ENCODE measurements at places on chromosomes 1 and 21.

DNA sequence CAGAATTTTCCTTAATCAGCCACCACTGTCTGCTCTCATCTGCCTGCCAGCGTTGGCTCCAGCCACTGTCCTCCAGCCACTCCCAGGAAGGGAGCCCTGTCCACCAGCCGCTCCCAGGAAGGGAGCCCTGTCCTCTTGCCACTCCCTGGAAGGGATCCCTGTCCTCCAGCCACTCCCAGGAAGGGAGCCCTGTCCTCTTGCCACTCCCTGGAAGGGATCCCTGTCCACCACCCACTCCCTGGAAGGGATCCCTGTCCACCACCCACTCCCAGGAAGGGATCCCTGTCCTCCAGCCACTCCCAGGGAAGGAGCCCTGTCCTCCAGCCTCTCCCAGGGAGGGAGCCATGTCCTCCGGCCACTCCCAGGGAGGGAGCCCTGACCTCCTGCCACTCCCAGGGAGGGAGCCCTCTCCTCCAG, 726.5 kb downstream of the PTPRU start:
- no peak for DNase-seq

GRCh38 chr1:29675481-29676263, 439.4 kb downstream of the PTPRU start:
- no peak for DNase-seq

GRCh38 chr1:231236208-231236591, 4.8 kb upstream of the GNPAT start:
- no peak for DNase-seq

- DNase-seq: no peak
Measured at GRCh38 chr1:248837045-248837780, 811 bp upstream of the ZNF672 start.

DNA sequence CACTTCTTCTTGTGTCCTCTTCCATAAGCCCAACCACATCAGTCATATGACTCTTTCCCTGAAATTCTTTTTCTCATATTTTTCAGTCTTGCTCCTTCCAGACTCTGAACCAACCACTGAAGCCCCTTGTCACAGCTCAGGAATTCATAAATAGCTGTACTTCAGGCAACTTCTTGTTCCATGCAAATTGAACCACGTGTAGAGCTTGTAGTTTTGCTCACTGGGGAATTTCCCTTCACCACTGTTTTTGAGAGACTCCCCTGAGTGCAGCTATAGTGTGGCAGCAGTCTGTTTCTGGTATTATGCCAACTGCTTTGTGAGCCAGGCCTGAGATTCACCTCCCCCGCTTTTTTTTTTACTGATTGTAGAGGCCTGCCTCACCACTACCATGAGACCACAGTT, 150.3 kb upstream of the SPAG17 start:
- peak; percentile 43 for DNase-seq

- DNase-seq: no peak
Measured at GRCh38 chr1:53710584-53710983, 28.4 kb downstream of the GLIS1 start.

DNA sequence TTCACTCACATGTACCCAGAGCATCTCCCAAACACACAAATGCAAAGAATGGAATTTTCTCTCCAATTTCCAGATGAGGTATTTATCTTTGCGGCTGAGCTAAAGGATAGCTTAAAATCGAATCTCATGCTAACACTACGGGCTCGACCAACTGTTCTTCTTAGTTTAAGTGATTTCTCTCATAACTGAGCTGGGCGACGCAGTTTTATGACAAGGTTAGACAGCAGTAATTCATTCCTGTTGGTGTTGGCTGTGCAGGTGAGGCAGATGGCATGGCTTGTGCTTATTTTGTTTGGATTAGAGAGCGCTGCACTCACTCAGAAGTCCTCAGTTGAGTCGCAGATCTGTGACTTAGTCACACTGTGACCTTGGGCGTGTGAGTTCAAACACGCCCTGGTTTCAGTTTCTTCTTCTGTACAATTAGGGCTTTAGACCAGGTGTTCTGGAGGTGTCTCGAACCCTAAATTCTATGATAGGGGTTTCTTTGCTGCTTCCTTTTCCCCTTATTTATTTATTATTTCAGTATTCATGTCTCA, 41.5 kb upstream of the MRPS6 start:
- DNase-seq: no peak

GRCh38 chr1:198563583-198563982, 23.1 kb upstream of the ATP6V1G3 start:
- DNase-seq: no peak

GRCh38 chr1:241713316-241713715, 61.2 kb downstream of the WDR64 start:
- DNase-seq: no peak

DNA sequence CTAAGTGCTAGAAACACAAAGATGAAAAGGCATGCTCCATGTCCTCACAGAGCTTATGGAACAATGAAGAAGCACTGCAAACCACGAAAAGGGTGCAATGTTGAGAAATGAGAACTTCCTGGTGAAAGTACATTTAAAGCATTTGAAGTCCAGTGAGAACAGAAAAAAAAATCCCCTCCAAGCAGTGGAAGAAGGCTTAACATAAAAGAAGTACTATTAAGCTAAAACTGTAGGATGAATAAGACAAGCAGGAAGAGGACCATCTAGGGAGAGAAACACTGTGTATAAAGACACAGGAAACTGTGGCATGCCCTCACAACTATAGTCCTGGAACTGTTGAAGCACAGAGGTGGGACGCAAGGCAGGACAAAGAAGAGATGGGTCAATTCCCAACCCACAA, 10.0 kb downstream of the TP53BP2 start:
- no peak for DNase-seq

- DNase-seq: peak; percentile 33
Measured at GRCh38 chr1:68107771-68108170, 57.3 kb upstream of the DIRAS3 start.

DNA sequence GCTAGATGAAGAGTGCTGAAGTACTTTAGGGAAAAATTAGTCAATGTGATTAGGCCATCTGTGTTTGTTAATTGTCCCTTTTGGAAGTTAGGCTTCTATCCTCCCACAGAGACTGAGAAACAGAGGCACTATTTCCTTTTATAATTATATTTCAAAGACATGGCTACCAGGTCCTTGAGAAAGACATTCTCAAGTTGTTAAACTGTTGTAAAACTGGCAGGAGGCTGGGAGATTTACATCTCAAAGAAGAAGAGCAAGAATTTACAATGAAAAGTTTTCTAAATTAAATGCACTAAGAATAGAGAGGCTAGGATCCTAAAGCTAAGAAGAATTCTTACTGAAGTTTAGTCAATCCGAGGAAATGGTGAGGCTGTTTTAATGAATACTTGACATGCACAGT, 74.0 kb upstream of the BRINP3 start:
- DNase-seq: no peak

DNA sequence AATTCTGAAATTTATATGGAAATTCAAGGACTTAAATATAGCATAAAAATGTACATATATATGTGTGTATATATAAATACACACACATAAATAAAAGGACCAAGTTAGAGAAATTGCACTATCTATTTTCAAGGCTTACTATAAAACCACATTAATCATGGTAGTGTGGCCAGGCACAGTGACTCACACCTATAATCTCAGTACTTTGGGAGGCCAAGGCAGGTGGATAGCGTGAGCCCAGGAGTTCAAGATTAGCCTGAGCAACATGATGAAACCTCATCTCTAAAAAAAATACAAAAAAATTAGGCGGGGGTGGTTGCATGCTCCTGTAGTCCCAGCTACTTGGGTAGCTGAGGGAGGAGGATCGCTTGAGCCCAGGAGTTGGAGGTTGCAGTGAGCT, 171.4 kb upstream of the GORAB start:
- DNase-seq: no peak

- DNase-seq: no peak
Measured at GRCh38 chr1:223242971-223243370, 99.9 kb upstream of the TLR5 start.

DNA sequence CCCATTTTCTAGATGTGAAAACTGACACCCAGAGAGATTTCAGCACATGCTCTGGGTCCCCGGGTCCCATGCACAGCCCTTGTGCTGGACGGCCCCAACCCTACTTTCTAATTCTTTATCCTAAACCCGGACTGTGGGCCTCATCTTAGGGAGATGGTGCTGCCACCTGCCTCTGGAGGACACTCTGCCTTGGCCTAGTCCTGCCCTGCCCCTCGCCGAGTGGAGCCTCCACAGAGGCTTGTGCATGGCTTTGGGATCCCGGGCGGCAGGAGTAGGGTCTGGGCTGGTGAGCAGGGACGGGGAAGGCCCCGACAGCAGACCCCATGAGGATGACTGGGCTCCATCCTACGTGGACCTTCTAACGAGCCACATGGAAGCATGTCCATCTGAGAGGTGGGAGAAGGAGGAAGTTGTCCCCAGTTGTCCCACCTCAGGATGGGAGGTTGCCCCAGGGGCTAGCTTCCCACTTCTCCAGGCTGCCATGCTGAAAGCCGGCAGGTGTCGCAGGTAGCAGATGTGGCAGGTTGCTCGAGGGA, 12.4 kb downstream of the MX2 start:
- DNase-seq: no peak

GRCh38 chr21:26519142-26519541, 53.9 kb downstream of the CYYR1 start:
- DNase-seq: no peak

GRCh38 chr1:60280256-60280655, 206.7 kb upstream of the C1orf87 start:
- DNase-seq: no peak

GRCh38 chr1:170580636-170581440, 48.9 kb downstream of the GORAB start:
- no peak for DNase-seq

- DNase-seq: peak; percentile 28
Measured at GRCh38 chr1:24526940-24527542, 24.4 kb downstream of the RCAN3 start.

- no peak for DNase-seq
Measured at GRCh38 chr1:206693592-206693991, 8.9 kb downstream of the MAPKAPK2 start.

DNA sequence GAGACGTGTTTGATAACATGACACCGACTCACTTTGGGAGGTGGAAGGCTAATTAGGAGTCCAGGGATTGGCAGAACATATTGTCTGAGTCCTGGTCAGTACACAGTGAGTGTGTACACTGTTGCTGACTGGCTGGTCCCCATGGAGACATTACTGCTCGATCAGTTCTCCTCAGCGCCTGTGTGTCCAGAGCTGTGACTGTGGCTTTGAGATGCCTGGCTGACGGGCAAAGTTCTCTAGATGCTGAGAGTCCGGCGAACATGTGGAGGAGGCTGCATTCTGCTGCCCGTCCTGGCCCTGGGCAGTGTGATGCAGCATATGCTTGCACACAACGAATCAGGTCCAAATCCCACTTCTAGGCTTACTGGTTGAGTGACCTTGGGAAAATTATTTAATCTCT, 280.1 kb upstream of the ST6GALNAC5 start:
- no peak for DNase-seq

DNA sequence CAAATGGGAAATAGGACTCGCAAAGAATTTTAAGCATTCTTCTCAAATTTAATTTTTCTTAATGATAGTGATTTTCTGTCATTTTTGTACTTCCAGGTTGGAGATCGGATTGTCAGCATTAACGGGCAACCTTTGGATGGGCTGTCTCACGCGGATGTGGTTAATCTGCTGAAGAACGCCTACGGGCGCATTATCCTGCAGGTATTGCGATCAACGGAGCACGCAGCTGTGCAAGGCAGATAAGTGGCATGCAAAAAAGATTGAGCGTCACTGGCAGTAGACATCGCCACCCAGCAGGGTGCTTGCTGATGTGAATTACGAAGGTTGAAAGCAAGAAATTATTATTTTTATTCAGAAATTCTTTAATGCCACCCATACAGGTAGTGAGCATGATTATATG, 65.9 kb upstream of the L1TD1 start:
- DNase-seq: no peak

DNA sequence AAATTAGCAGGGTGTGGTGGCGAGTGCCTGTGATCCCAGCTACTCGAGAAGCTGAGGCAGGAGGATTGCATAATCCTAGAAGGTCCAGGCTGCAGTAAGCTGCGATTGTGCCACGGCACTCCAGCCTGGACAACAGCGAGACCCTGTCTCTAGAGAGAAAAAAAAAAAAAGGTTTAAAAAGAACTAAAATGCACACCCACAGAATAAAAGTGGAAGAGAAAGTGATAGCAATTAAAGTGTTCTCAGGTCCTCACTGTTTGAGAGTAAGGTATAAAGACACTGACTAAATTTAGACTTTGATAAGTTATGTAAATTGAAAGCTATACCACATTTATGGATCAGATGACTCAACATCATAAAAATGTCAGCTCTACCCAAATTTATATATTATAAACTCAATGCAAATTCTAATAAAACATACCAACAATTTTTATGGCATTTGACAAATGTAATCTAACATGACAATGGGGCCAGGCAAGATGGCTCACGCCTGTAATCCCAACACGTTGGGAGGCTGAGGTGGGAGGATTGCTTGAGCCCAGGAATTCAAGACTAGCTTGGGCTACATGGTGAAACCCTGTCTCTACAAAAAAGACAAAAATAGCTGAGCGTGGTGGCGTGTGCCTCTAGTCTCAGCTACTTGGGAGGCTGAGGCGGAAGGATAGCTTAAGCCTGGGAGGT, 11.8 kb downstream of the ZBTB17 start:
- DNase-seq: no peak

DNA sequence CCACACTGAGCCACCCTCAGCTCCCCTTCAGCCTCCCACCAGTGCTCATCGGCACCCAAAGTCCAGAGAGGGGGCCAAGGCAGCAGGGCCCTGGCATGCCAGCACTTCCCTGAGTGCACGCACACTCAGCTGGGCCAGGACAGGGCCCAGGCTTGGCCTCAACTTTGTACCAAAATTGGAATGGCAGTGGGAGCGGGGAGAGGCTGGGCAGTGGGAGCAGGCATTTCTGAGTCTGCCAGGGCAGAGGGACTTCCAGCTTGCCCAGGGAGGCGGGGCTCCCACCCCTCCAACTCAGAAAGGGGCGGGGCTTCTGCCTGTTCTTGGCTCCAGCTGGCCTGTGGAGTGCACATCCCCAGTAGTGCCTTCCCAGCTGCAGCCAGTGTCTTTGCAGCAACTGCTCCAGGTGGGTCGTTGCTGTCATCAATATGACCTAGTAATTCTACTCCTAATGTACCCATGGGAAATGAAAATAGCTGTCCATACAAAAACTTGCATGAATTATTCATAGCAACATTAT, 10.3 kb upstream of the SNX7 start:
- no peak for DNase-seq
